ENCODE measurements at places on chromosomes 7 and 10.
A peak's percentile ranks its signal among the peaks of the same experiment; 100 is the strongest.

DNA sequence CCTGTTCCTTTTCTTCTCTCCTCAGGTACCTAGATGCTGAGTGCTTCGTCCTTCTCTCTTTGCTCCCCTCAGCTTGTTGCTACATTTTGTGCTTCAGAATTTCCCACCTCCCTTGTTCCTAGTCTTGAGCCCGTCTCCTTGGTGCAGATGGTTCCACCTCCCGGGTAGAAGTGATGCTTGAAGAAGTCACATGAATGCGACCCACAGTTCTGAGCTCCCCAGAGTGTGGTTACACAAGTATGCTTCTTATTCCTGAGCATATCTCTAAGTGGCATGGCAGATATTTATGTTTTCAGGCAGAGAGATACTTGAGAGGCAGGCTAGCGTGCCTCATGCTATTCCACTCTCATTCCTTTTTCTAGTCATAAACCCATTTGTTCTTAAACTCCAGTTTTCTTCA is 34.0 kb downstream of the INPP5F start:
- DNase-seq, result no peak

GRCh38 chr10:71966046-71967004 is 2.1 kb downstream of the CHST3 start:
- no peak for DNase-seq

DNA sequence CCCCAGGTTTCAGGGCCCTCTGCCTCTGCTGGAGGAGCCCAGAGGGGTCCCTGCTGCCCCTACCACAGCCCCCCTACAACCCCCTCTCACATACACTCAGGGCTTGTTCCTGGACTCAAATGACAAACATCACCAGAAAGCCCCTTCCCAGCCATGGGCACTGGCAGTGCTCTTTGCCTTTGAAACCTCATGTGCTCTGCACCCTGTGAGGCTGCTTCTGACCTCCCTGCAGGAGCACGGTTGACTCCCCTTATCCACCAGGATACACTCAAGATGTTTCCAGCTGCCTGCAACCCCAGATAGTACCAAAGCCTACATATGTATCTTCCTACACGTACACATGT is 3.5 kb upstream of the ADIRF start:
- no peak for DNase-seq

- DNase-seq, result no peak
Measured at GRCh38 chr7:36304099-36304425, 85.6 kb upstream of the ANLN start.

GRCh38 chr10:35329520-35329919 is 6.8 kb upstream of the CCNY start:
- DNase-seq, result no peak

- peak; percentile 45 for DNase-seq
Measured at GRCh38 chr7:105691082-105691679, 109.9 kb upstream of the EFCAB10 start.

DNA sequence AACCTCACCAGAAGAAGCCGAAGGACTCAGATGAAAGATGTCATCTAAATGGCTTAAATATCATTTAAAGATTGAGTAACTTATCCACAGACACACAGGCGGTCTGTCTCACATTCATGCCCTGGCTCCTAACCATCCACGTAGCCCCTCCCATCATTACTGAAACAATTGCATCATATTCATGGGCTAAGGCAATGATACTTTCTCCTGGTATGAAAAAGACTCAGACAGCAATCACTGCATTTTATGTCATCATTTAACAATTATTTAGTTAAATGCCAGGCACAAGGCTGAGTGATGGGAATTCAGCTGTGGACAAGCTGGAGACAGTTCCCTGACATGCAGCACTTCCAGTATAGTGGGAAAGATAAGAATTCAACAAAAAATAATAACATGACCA is 11.2 kb upstream of the TECTB start:
- no peak for DNase-seq

DNA sequence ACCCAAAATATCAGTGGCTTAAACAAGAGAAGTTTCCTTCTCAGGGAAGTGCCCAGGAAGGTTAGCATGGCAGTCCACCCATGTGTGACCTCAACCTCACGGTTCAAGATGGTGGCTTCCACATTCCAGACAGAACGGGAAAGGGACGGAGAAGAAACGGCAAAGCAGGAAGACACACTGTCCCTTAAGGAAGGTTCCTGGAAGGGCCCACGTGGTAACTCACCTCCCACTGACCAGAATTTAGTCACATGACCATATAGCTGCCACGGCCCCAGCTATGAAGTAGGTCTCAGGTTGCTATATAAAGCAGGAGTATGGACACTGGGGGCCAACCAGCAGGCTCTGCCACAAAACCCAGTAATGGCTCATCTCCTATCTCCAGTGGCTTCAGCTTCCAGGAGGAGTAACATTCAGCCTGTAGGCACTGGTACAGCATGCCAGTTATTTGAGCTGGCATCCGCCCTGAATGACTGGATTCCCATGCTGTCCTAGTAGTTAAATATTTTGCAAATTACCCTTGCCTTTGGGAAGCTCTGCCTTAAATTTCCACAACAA is 278.5 kb upstream of the KLF14 start:
- DNase-seq, result no peak

GRCh38 chr7:132387596-132387995 is 188.7 kb downstream of the PLXNA4 start:
- no peak for DNase-seq

Data from suppressor macrophage (primary cell).